ENCODE measurements at places on chromosomes 5 and 9.
A peak's percentile ranks its signal among the peaks of the same experiment; 100 is the strongest.

DNA sequence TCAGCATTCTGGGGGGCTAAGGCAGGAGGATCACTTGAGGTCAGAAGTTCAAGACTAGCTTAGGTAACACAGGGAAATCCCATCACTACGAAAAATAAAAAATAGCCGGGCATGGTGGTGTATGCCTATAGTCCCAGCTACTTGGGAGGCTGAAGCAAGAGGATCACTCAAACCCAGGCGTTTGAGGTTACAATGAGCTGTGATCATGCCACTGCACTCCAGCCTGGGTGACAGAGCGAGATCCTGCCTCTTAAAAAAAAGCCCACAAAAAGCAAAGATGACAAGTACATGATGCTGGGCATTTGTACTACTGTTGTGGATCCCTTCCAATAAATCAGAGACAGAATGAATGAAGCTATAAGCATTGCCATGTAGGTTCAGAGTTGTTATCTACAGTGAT, 320.1 kb upstream of the PANK3 start:
- DNase-seq = no peak

- no peak for DNase-seq
Observed at GRCh38 chr9:126383406-126384046, 56.9 kb downstream of the MVB12B start.

GRCh38 chr5:168851902-168852321, 272.7 kb upstream of the PANK3 start:
- DNase-seq = peak; percentile 37

- no peak for DNase-seq
Observed at GRCh38 chr5:155460501-155460931, 447.0 kb downstream of the KIF4B start.

GRCh38 chr5:55226027-55226933, 835 bp downstream of the MCIDAS start:
- no peak for DNase-seq

DNA sequence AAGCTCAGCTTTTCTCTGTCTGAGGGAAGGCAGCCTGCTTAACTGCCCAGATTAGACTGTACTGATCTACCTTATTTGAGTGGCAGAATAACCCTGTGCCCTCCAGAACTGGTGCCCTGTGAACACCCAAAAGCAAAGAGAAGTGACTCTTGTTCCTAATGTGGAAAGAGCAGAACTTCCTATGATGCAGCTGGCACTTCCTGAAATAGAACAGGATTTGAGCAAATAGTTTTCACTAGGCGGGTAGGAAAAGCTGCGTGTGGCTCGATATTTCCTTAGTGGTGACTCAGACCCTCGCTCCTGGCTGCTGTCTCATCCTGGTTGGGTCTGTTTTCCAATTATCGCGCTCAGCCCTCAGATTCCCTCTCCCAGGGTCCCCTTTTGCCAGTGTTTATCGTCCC, 89.9 kb downstream of the SH3TC2 start:
- DNase-seq = peak; percentile 62

DNA sequence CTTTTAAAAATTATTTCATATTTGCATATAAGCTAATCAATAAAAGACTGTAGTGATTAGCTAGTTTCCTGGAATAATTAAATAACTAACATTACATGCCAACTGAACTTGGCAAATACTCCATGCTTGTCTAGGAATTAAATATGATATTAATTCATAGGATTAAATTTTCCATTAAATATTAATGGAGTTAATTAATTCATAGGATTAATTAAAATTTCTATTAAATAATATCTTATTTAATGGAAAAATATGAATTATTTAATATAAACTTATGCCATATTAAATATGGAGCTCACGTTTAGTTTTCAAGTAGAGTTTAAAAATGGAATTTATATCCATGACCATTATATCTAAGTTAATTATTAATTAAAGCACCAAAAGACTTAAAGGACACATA, 517.8 kb upstream of the DAB2 start:
- no peak for DNase-seq

DNA sequence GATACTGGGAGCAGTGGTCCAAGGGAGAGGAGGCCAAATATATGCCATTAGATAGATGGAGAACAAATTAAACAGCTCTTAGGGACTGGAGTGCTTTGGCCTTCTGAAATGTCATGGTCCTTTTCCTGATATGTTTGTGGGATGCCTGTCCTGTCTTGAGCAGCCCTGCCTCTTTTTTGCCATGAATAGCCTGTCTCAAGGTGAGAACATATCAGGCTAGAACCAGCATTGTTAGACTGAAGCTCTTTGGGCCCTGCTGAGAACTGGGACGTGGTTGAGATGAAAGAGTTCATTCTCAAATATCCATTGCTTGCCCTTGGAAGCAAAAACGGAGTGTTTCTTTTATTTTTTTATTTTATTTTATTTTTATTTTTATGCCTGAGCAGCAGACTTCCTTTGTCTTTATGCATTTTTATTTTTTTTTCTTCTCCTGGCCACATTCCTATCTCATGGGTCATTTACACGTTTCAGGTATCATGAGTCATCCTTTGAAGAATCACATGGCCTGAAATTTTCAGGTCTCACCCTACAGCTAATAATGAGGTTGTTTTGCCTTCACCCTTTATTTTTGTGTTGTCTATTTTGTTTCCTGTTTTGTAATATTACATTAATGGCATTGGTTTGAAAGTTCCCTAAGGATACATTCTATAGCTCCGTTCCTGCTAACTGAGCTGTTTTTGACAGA, 371.4 kb downstream of the PSAT1 start:
- peak; percentile 4 for DNase-seq

DNA sequence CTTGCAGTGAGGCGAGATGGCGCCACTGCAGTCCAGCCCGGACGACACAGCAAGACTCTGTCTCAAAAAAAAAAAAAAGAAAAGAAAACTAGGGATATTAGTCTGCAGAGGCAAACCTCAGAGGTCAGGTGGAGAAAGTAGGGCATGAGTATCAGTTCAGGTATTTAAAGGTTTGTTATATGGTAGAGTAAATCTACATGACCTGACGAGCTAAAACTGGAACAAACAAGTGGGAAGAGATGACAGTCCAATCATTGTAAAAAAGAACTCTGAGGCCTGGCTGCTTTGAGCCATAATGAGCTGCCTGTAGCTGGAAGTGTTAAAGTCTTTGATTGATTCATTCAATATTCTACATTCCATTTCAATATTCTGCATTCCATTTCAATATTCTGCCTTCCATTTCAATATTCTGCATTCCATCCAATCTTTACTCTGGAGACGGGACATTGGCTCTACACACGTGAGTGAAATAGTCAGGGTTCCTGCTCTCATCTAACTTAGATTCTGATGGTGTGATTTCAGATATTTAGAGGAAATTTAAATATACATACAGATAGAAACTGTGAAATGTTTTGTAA, 28.9 kb upstream of the GRAMD2B start:
- peak; percentile 49 for DNase-seq

DNA sequence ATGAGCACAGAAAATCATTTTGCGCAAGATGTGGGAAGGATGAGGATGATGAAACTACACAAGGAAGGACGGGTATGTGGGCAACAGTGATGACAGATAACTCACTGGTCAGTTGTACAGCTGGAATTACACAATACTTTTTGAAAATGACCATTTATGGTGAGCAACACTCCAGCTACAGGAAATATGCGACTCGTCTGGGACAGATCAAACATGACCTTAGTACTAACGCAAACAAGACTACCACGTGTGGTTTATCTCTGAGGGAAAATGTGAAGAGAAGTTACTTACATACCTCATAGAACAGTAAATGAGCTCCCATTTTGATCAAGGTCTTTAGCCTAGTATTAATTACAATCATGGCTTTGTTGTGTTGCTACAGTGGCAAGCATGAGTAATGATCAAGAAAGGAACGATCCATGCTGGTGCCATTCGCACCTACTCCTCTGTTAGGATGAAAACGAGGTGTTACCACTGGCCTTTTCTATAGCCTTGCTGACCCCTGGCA, 456.9 kb downstream of the BNC2 start:
- DNase-seq = peak; percentile 99

DNA sequence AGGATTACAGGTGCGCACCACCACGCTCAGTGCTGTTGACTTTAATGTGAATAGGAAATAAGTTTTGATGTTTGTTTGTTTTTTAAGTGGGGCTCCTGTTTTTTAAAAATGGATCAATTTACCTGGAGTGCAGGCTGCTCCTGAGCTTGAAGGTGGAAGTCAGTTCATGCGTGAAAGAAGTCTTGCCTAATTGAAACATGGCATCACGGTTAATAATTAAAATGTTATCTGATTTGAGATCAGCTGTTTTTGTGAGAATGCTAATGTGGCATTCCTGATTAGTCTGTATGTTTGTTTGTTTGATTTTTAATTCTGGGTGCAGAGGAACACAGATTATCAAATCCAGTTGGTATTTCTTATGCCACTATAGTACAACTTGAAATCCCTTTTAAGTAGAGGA, 6.5 kb downstream of the SFXN1 start:
- no peak for DNase-seq

DNA sequence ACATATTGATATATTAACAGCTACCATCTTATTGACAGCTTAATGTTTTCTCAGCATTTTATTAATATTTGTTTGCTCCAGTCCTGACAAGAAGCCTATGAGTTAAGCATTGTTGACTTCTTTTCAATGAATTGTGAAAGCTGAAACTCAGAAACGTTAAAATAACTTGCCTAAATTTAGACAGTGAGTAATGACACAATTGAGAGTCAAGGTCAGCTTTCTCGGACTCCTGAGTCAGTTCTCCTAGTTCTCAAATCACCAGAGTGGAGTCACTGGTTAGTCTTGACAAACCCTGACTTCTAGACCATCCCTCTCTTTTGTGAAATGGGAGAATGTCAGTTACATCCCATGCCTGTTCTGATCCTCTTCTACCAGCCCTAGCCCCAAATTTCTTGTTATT, 222.7 kb upstream of the ACO1 start:
- DNase-seq = no peak

DNA sequence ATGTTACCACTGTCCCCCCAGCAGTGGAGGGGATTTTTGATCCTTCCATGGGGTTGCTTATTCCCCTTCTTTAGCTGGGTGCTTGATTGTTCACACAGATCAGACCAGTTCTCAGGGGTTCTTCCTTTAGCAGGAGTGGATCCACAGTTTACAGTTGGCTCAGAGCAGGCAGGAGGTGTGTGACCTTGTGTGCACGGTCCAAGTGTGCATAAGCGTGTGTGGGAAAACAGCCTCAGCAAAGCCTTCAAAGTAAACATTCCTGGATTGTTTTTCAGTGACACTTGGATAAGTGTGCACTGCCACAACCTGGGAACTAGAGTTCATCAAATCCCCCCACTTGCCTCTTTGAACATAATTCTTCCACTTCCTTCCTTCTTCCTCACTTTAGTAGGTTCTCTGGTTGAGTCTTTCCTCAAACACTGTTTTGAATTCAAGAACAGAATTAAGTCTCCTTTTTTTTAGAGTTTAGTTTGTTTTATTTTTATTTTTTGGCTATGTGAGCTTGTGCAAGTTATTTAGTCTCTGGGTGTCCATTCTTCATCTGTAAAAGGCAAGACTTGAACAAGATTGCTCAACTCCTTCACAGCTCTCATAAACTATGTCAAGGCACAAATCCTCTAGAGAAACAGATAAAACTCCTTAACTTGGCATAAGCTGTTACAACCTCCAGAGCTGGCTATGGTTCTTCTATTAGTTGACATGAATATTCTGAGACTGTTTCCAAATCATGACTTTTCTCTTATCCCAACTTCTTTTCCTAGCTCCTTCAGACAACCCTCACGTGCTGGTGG, 78.0 kb downstream of the OSMR start:
- peak; percentile 72 for DNase-seq

DNA sequence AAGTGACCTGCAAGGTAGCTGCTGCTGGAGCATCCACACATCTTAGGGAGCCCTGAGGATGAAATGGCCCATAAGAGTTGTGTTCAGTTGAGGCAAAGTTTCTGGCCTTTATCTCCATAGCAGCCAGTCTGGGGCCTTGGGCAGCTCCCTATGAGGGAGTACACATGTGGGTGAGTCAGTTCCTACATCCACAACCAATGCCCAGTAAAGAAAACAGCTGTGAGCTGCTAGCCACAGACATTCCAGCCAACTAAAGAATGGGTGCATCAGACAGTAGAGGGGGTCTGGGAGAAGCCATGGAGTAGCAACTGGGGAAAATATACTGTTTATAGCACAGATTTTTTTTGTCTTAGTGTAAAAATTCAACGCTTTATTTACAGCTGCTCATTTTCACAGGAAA, 720.7 kb downstream of the TLE1 start:
- DNase-seq = peak; percentile 80

All from choroid plexus epithelial cell (primary cell).